ENCODE measurements at places on chromosomes 12 and 14.
A peak's percentile ranks its signal among the peaks of the same experiment; 100 is the strongest.

- DNase-seq, result peak; percentile 42
These were observed 1.5 kb downstream of the BCL2L14 start for GRCh38 chr12:12072064-12072760.

DNA sequence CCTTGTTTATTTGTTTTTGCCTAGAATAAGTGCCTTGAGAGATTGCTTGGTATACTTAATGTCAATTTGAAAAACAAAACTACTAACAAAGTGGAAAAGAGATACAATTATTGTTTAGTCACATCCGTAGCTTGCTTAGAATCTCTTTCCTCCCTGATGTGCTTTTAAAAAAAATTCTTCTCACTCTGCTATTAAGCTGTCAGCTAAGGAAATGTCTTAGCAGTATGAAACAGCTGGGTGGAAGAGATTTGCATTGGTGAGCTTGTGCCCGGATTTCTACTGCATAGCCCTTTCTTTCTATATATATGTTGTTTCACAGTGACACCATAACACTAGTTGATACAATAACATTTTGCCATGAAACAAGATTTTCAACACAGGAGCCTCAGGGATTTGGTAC, 229.4 kb upstream of the RGS6 start:
- no peak for DNase-seq

DNA sequence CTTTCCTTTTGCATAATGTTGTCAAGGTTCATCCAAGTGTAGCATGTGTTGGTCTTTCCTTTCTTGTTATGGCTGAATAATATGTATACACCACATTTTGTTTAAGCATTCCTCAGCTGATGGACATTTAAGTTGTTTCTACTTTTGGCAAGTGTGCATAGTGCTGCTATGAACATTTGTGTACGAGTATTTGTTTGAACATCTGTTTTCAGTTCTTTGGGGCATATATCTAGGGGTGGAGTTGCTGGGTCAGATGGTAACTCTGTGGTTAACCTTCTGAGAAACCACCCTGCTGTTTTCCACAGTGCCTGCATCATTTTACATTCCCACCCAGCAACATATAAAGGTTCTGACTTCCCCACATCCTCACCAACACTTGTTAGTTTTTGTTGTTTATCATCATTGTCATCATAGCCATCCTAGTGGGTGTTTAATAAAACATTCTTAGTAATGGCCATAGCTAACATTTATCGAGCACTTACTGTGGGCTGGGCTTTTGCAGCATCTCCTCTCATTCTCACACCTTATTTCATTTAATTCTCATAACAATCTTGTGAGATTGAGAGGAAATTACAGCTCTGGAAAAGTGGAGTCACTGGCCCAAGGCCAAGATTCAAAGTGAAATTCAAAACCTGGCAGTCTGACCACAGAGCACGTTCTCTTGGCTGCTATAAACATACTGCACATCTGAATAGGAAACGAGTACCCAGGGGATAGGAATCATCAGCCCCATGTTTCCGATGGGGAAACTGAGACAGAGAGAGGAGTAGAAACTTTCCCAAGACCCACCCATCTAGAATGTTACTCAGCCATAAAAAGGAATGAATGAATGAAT, 193.6 kb downstream of the KSR2 start:
- DNase-seq, result no peak

GRCh38 chr12:96028538-96028937, 6.8 kb downstream of the LTA4H start:
- no peak for DNase-seq

- DNase-seq, result no peak
These were observed 24.4 kb upstream of the PTPRB start for GRCh38 chr12:70661466-70662161.

- no peak for DNase-seq
These were observed 450 bp downstream of the DDN start for GRCh38 chr12:48998497-48999353.

DNA sequence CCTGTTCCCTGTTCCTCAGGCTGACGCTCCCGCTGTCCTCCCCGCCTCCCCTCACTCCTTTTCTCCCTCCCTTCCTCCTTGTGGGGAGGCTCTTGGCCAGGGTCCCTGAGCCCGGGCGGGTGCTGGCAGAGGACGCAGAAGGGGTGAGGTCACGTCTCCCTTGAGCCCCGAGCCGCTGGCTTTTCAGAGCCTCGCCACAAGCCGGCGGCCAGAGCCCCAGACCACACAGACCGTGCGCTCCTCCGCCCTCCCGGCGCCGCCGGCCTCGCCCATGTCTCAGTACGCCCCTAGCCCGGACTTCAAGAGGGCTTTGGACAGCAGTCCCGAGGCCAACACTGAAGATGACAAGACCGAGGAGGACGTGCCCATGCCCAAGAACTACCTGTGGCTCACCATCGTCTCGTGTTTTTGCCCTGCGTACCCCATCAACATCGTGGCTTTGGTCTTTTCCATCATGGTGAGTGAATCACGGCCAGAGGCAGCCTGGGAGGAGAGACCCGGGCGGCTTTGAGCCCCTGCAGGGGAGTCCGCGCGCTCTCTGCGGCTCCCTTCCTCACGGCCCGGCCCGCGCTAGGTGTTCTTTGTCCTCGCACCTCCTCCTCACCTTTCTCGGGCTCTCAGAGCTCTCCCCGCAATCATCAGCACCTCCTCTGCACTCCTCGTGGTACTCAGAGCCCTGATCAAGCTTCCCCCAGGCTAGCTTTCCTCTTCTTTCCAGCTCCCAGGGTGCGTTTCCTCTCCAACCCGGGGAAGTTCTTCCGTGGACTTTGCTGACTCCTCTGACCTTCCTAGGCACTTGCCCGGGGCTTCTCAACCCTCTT, at the start of gene TMEM233:
TMEM233 (plus strand) TSS at position 197 of the 821 bp plus-strand sequence; CDS start at position 272, 75 bp downstream.
- no peak for DNase-seq

GRCh38 chr12:96350982-96351381, 49.3 kb downstream of the CDK17 start:
- no peak for DNase-seq

DNA sequence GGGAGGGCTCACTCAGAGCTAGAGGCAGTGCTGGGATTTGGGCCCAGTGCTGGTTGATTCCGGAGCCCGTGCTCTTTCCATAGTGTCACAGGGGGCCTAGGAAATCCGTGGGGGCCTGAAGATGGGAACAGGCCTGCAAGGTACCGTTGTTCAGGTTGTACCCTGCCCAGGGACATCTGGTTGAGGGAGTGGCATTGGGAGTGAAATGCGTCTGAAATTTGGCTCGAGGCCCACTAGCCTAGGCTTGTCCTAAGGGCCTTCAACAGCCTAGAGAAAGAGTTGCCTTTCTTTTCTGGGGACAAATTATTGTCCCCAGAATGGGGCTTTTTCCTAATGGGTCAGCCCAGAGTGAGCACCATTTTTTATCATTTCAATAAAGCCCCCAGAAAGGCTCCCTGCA, 26.4 kb upstream of the FAM222A start:
- no peak for DNase-seq

DNA sequence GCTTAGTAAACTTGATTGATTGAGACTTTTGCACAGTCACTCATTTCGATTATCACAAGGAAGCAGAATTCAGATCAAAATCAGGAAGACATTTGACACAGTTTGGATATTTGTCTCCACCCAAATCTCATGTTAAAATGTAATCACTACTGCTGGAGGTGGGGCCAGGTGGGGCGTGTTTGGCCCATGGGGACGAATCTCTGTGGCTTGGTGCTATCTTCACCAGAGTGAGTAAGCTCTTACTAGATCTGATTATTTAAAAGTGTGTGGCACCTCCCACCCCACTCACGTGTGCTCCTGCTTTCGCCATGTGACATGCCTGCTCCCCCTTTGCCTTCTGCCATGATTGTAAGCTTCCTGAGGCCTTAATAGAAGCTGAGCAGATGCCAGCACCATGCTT, 291.4 kb downstream of the PCNX1 start:
- no peak for DNase-seq

GRCh38 chr12:50232771-50233209, 50.5 kb downstream of the LIMA1 start:
- no peak for DNase-seq

GRCh38 chr12:126773012-126773411, 1494.0 kb upstream of the TMEM132C start:
- no peak for DNase-seq
